GOT3 (cell line): ENCODE measurements at places on chromosomes 3 and 15.

GRCh38 chr15:85960381-85960780, 119.3 kb upstream of the AGBL1 start:
- DNase-seq, result no peak

DNA sequence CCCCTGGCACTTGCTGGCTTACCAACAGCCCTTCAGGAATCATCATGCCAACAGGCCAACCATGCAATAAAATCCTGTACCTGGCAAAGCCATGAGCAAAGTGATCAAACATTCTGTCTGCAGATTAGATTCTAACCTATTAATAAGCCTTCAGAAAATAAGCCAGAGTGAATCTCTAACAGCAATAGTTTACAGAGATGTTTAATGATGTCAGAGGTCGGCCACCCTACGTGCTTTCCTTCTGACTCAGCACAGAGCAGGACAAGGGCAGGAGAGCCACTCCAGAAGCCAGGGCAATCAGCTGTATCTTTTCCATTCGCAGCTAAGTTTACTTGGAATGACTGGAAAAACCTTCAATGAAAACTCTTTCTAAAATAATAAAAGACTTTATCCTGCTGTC, 13.1 kb downstream of the COL8A1 start:
- DNase-seq, result no peak

GRCh38 chr3:11291808-11292207, 19.6 kb downstream of the ATG7 start:
- DNase-seq, result no peak

- DNase-seq, result no peak
These were observed 6.5 kb downstream of the TWF2 start for GRCh38 chr3:52232279-52233107.

- DNase-seq, result no peak
These were observed 495.9 kb upstream of the PROK2 start for GRCh38 chr3:72280876-72281275.

DNA sequence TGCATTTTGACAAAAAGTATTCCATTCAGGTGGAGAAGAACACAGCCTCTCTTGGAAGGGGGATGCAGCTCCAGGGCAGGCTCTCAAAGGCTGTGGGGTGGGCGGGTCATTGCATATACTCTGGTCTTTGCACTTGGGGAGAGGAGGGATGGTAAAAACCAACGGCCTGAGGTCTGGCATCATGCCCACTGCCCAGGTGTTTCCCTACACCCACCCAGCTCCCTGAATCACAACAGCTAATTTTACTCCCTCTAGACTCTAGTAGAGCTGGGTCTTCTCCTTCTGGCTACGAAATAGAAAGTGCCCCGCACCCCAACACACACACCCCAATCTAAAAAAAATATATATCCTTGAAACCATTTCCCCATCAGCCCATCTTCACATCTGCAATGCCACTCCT, 1.0 kb downstream of the MYLK start:
- no peak for DNase-seq

DNA sequence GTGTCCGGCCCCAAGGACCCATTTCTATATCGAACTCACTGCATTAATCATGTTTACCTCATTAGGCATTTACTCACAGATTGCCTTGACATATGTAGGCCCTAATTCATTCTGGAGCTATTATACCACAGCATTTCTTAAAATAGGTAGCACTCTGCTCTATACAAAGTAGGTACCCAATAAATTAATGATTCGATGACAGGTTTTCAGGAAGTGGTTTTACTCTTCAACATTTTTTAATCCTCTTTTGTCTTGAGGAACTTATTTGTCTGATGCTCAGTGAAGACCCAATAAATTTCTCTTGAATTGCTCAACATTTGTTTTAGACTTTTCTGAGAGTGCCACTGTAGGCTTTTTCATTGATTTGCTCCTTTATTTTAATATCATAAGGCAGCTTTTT, 12.1 kb downstream of the TGFBR2 start:
- no peak for DNase-seq

DNA sequence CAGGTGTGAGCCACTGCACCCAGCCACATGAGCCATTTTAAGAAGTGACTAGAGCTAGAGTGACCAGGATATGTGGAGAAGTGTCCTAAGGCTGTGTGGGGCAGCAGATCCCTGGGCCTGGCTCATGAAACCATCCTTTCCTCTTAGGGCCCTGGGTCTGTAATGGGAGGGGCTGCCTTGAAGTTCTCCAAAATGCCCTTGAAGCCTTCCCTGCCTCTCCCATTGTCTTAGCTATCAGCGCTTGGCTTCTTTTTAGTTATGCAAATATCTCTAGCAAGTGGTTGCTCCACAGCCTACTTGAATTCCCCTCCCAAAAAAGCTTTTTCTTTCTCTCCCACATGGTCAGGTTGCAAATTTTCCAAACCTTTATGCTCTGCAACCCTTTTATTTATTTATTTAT, 112.4 kb upstream of the SPATA16 start:
- DNase-seq, result no peak

DNA sequence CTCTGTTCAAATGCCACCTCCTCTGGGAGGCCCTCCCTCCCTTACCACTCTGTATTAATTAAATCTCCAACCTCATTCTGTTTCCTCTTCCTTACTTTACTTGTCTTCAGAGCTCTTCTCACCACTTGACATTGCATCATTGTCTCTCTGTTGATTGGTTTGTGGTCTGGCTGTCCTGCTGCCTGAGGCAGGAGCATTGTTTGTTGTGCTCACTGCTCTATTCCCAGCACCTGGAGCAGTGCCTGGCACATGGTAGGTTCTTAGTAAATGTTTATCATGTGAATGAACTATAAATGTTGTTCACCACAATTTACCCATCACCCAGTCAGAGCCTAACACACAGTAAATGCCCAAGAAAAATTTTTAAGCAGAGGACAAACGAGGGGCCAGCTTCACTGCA, 6.7 kb upstream of the BFSP2 start:
- no peak for DNase-seq

DNA sequence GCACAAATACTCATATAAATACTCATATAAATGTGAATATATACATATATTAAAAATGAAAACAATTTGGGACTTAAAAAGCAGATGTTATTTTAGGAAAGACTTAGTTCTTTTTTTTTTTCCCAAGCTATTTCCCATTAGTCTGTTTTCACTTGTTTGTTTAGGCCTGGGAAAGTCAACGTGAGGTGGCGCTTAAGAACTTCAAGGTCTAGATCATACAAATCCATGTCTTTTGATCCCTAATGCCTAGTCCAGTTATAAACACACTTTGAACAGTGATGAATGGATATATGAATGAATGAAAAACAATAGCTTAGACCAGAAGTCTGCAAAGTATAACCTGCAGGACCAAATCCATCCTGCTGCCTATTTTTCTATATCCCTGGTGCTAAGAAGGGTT, 224.5 kb downstream of the CGGBP1 start:
- no peak for DNase-seq

GRCh38 chr15:101062063-101062462, 142.9 kb downstream of the LRRK1 start:
- no peak for DNase-seq

- DNase-seq, result no peak
These were observed 99.1 kb downstream of the VGLL4 start for GRCh38 chr3:11544412-11545181.

- DNase-seq, result no peak
These were observed 251.2 kb downstream of the SLC9A9 start for GRCh38 chr3:143596957-143597642.

DNA sequence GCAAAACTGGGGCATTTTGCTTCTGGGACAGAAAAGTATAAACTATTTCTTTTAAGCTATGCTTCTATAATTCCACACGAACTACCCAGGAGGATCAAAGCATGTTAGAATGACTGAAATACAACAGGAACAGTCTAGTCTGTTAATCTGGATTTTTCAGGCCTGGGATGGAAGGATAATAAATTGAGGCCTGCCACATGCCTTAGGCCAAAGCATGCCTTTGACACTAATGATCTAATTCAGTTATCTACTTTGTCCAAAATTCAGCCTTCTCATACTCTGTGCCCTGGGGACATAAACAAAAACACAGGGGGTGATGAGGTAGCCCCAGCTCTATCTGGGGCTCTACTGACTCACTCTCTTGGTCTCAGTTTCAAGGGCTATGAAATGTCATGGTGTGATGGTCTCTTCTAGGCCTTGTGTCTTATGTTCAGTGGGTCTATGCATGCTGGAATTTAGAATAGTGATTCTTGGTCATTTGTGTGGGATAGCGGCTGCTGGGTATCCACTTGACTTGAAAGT, 32.5 kb downstream of the GAP43 start:
- DNase-seq, result no peak

DNA sequence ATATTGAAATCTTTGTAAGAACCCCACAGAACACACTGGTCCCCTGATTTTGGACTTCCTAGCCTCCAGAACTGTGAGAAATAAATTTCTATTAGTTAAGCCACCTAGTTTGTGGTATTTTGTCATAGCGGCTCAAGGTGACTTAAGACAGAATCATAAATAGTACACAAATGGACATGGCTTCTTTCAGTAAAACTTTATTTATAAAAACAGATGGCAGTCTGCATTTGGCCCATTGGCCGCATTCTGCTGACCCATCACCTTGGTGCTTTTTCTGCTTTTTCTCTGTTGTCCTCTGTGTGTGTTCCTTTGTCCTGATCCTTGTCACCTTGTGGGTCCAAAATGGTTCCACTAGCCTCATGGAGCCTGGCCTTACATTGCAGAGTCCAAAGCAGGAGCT, 363.6 kb downstream of the PTPRG start:
- no peak for DNase-seq

DNA sequence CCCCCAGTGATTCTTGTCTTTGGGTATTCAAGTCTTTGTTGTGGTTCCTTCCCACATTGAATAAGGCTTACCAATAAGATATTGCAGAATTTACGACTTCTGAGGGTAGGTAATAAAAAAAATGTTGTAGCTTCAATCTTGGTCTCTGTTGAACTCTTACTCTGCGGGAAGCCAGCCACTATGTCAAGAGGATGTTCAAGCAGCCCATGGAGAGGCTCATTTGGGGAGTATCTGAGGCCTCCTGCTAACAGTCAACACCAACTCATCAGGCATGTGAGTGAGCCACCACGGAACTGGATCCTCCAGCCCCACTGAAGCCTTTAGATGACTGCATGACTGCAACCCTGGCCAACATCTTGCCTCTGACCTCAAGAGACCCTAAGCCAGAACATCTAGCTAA, 3.2 kb upstream of the TBC1D23 start:
- no peak for DNase-seq

- no peak for DNase-seq
These were observed 243.2 kb upstream of the VEPH1 start for GRCh38 chr3:157746391-157746790.

DNA sequence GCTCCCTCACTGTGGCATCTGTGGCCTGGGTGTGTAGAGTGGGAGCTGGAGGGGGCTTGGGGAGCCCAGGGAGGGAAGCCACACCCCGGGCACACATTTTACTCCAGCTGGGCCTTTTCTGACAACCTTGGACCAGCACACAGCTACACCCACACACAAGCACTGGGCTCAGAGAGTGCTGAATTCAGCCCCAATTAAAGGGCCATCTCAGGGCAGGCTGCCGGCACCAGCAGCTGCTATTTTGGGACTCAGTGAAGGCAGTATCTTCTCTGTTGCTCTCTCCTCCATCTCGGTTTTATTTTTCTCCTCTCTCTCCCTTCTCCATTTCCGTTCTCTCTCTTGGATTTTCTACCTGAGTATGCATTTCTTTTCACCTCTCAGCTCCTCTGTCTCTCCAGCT, 19.1 kb upstream of the TBC1D21 start:
- DNase-seq, result no peak

GRCh38 chr3:147409143-147410115, at the start of gene ZIC1:
Gene ZIC1 (plus strand): TSS chr3:147409365. CDS start chr3:147410113, 748 bp downstream.
- DNase-seq, result peak; percentile 73

- no peak for DNase-seq
These were observed 6.3 kb downstream of the PDZRN3 start for GRCh38 chr3:73618461-73618860.

DNA sequence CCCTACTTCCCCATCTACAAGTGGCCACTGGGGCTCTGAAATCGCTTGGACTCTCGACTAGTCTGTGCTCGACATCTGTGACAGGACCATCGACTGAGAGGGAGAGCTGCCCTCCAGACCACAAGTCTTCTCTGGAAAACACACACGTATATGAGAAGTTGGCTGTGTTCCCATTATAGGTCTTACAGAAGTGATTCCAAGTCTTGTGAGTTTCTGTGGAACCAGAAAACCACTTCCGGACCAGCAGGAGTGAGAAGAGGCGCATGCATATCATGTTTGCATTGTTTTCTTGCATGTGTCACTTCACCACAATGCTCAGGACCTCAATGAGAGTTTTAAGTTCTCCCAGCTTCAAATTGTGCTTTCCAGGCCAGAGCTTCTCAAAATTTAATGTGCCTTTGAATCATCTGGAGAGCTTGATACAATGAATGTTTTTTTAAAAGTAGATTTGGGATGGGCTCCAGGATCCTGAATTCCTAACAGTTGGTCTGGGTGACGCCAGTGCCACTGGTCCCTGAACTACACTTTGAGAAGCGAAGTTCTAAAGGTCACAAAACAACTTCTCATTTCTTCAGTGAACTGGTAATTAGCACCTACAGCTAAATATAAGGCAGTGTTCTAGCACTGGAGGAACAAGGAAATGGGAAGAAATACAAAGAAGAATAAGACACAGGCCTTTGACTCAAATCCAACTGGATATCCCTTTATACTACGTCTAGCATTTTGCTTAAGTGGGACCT, 15.7 kb downstream of the LIPC start:
- DNase-seq, result no peak

- no peak for DNase-seq
These were observed 180.0 kb downstream of the CD47 start for GRCh38 chr3:107910713-107911259.

GRCh38 chr3:15989419-15989818, 185.1 kb upstream of the GALNT15 start:
- no peak for DNase-seq

DNA sequence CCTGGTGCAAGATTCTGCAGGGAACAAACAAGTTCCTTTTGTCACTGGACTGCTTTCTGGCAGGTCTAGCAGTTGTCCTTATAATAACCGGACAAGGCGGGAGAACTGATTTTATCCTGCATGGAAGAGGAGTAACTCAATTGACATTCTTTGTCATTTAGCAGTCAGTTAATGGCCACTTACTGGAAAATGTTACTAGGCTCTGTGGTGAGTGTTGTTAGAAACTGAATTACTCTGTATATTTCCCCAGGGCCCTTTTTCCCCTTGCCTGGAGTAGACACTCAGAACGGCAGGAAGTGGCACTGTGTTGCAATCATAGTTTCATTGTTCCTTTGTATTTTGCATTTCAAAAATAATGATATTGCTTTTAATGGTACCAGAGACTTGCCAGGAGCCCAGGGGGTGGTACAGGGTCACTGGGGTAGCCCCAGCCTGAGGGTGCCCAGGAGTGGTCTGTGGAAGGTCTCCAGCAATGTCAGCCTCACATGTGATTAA, 318.6 kb upstream of the LRRFIP2 start:
- DNase-seq, result peak; percentile 39
